CD14-positive monocyte (primary cell): ENCODE measurements at places on chromosomes 7 and 10. TPM values are rescaled to one million over a fixed set of nuclear protein-coding genes. Genes with fewer than 3 reads are reported as not detected.
A peak's percentile ranks its signal among the peaks of the same experiment; 100 is the strongest.

The BAMBI gene
- 0.08 TPM for polyA plus RNA-seq

DNA sequence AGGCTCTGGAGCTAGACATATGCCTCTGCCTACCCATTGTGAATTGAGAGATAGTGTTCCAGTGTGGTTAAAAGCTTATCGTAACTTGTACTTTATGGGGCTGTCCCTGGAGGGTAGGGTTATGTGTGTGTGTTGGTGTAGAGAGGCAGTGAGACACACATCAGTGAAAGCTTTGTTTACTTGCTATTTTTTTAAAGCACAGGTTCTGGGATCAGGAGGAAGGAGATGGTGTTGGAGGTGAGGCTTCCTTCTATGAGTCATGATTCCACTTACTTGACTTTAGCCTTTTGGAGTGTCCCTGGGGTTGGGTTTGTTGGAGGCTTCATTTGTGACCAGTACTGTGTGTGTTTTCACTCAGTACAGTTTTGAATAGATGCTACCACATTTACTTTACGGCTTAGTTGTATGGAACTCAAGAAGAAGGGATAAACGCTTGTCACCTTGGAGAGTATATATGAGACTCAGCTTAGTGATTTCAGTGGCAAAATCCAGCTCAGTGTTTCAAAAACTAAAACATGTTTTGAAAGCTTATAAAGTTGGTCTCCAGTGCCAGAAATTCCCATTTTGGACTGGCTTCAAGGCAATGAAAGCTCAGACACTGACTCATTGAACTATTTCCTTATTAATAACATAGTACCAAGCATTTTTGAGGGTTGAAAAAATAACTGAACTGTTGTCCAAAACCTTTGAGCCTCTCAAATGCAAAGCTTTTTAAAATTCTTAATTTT, 106.2 kb downstream of the PLXDC2 start:
- H3K4me3 ChIP-seq = no peak overlapping the region
- no peaks in the 10 kb centered on the region for H3K27me3 ChIP-seq
- H3K4me1 ChIP-seq = peaks cover 12% of the 10 kb centered on the region
- DNase-seq = no peak

DNA sequence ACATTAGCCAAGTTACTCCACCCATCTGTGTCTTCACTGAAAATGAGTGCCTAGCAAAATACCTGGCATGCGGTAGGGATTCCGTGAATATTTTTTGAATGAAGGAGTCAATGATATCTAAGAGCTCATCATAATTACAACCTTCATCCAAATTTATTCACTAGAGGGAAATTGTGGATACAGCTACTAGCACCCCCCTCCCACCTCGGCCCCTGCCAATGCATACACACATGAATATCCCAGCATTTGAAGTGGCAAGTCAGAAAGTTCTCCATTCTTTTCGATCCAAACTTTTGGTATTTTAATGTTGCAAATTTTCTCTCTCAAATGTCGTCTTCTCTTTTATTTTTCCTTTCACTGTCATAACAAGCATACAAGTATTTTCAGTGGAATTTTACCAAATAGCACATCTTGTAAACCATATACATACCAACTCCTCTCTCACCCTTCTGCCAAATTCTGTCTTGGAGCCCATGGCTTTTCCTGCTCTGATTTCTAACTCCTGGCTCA, 164.3 kb downstream of the GRID1 start:
- no peaks in the 10 kb centered on the region for H3K36me3 ChIP-seq
- no peaks in the 10 kb centered on the region for H3K27me3 ChIP-seq
- no peak for DNase-seq
- no peaks in the 10 kb centered on the region for H3K4me1 ChIP-seq
- no peak overlapping the region for H3K27ac ChIP-seq

The CPN1 gene
- polyA plus RNA-seq = not detected

DNA sequence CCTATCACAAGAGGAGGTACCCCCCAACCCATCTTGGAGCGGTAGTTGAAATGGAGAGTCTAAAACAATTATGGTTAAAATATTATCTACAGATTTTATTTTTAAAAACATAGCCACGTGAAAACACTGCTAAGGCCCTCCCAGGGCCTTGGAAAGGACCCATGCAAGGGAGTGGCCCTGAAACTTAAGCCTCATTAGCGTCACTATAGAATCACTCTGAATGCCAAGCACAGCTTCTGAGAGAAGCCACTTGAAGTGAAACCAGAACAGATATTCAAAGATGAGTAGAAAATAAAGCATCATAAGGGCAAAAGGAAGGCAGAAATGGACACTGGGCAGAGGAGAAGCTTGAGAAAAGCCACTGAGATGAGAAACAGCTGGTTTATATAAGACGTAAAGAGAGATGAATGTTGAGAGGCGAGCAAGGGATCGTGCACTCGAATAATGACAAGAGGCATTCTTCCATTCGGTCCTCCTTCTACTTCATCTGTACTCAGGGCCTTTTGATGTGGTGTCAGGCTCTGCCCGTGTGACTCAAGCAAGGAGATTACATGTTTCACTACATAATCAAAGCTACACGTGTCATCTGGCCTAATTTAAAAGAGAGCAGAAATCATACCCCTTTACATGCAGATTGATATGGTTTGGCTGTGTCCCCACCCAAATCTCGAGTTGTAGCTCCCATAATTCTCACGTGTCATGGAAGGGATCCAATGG, 33.4 kb upstream of the SLC39A12 start:
- H3K27me3 ChIP-seq = no peaks in the 10 kb centered on the region
- no peak for DNase-seq
- H3K36me3 ChIP-seq = no peaks in the 10 kb centered on the region
- H3K4me3 ChIP-seq = no peak overlapping the region
- no peaks in the 10 kb centered on the region for H3K4me1 ChIP-seq

- H3K4me1 ChIP-seq = no peaks in the 10 kb centered on the region
- no peak for DNase-seq
- H3K27me3 ChIP-seq = no peaks in the 10 kb centered on the region
- no peak overlapping the region for H3K27ac ChIP-seq
- no peaks in the 10 kb centered on the region for H3K36me3 ChIP-seq
Measured at GRCh38 chr10:126223512-126224067, 164.7 kb downstream of the ADAM12 start.

- no peak for DNase-seq
- H3K27me3 ChIP-seq = no peaks in the 10 kb centered on the region
- no peak overlapping the region for H3K27ac ChIP-seq
- H3K4me1 ChIP-seq = no peaks in the 10 kb centered on the region
Measured at GRCh38 chr7:17472939-17473338, 174.5 kb downstream of the AHR start.

DNA sequence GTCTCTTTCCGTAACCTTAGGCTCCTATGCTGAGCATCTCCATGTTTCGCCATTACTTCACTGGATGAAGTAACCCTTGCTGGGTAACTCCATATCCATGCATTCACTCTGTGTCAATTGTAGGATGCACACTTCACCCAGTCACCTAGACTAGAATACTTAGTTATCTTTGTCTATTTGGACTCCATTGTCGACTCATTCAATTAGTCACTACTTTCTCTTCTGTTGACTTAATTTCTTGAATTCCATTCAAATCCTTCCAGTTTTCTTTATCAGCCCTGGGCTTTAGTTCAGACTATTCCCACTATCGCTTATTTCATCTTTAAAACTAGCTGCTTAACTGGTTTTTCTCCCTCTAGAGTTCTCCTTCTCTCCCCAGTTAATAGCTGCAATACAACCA, 111.3 kb upstream of the TNS3 start:
- H3K4me1 ChIP-seq = no peaks in the 10 kb centered on the region
- no peak overlapping the region for H3K27ac ChIP-seq
- no peak for DNase-seq
- H3K36me3 ChIP-seq = no peaks in the 10 kb centered on the region
- H3K4me3 ChIP-seq = no peak overlapping the region

GRCh38 chr10:95503001-95503400, 58.2 kb downstream of the SORBS1 start:
- H3K27ac ChIP-seq = no peak overlapping the region
- no peaks in the 10 kb centered on the region for H3K27me3 ChIP-seq
- H3K4me1 ChIP-seq = no peaks in the 10 kb centered on the region
- no peak overlapping the region for H3K4me3 ChIP-seq

DNA sequence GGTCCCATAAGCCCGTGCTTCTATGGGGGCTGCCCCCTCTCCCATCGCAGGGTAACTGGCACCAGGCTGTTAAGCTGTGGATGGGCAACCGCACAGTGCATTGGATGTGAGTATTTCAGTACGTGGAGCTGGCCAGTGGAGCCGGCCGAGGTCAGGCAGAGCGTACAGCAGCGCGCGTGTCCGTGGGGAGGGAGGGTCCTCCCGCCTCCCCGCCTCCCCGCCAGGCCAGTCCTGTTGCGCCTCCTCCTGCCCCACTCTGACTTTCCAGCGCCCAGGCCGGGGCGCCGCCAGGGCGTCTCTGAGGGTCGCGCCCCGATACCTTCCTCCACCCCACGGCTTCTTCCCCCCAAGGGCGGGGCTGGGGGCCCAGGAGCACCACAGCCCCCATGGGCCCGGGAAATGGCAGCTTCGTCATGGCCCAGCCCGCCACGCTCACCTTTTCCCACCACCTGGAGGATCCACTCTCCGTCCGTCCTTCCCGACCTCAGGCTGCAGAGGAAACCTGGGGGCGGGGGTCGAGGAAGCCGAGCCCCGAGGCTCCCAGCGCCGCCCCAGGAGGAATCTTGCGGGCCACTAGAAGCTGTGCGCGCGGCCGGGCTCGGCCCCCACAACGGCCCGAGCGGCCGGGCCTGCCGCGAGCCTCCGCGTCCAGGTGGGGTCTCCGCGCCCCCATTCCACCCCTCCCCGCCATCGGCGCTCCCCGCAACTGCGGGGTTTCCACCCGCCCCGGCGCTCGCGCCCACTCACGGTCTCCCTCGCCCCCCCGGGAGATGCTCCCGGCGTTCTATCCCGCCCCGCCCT, 831 bp upstream of the PFKP start:
- H3K4me3 ChIP-seq = peak overlapping the region; percentile 21
- no peak for DNase-seq
- H3K27me3 ChIP-seq = peaks cover 9% of the 10 kb centered on the region
- peaks cover 36% of the 10 kb centered on the region for H3K4me1 ChIP-seq

The TMEM176A gene
- 285 TPM for polyA plus RNA-seq

GRCh38 chr10:37704566-37704965, 152.8 kb downstream of the ZNF248 start:
- no peak for DNase-seq
- no peak overlapping the region for H3K4me3 ChIP-seq
- no peaks in the 10 kb centered on the region for H3K36me3 ChIP-seq
- no peak overlapping the region for H3K27ac ChIP-seq
- H3K27me3 ChIP-seq = no peaks in the 10 kb centered on the region
- H3K4me1 ChIP-seq = no peaks in the 10 kb centered on the region

The ENKUR gene
- polyA plus RNA-seq = not detected

- H3K4me3 ChIP-seq = no peak overlapping the region
- H3K27me3 ChIP-seq = peaks cover 5% of the 10 kb centered on the region
- DNase-seq = no peak
- no peaks in the 10 kb centered on the region for H3K4me1 ChIP-seq
Measured at GRCh38 chr7:100649826-100650565, 6.3 kb downstream of the ACTL6B start.

GRCh38 chr10:101330631-101331225, 23.2 kb upstream of the BTRC start:
- no peak for DNase-seq
- no peak overlapping the region for H3K4me3 ChIP-seq
- H3K27me3 ChIP-seq = no peaks in the 10 kb centered on the region
- H3K4me1 ChIP-seq = no peaks in the 10 kb centered on the region
- no peaks in the 10 kb centered on the region for H3K36me3 ChIP-seq

GRCh38 chr10:108632144-108632543, 1291.2 kb downstream of the XPNPEP1 start:
- DNase-seq = no peak
- H3K27ac ChIP-seq = no peak overlapping the region
- no peaks in the 10 kb centered on the region for H3K4me1 ChIP-seq
- no peaks in the 10 kb centered on the region for H3K27me3 ChIP-seq
- H3K36me3 ChIP-seq = no peaks in the 10 kb centered on the region
- no peak overlapping the region for H3K4me3 ChIP-seq

The CH25H gene
- polyA plus RNA-seq = 0.09 TPM

The FAM25G gene
- not detected in 2 replicates for polyA plus RNA-seq
